Activated naive CD4-positive, alpha-beta T cell treated with anti-CD3 and anti-CD28 coated beads, Interleukin-2, amount 50 U/mL, for 72 hours (primary cell): ENCODE measurements at places on chromosomes 13 and 19.

GRCh38 chr13:106911020-106911419, 343.1 kb upstream of the ARGLU1 start:
- no peak for DNase-seq

DNA sequence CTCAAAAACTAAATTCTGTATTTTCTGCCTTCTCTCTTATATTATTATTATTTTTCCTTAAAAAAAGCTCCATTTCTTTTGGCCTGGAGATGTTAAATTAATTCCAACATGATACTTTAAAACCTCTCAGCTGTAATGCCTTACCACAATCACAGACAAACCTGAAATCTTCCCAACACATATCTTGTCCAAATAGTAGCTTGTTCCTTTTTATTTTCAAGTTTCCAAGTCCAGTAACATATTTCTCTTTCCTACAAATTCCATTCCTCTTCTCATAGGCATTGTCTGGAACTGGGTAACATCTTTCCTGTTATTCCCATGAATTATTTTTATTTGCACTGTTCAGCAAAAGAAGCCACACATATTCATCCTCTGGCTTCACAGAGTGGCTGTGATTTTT, 137.0 kb downstream of the SLITRK6 start:
- DNase-seq: no peak

DNA sequence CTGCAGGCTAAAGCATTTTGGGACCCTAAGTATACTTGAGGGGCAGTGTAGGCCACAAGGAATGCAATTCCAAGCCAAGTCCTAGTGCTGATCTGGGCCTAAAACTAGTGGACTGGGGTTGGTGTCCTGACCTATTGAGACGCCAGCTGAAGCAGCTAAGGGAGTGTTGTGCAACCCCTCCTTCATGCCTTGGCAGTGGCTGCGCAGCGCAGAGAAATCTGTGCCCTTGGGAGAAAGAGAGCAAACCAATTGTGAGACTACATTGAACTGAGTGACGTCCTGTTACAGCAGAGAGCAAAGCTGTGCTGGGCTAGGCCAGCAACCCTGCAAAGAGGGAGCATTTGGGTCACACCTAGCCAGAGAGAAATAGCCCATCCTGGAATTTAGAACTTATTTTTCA, 2715.0 kb upstream of the PCDH20 start:
- DNase-seq: no peak

DNA sequence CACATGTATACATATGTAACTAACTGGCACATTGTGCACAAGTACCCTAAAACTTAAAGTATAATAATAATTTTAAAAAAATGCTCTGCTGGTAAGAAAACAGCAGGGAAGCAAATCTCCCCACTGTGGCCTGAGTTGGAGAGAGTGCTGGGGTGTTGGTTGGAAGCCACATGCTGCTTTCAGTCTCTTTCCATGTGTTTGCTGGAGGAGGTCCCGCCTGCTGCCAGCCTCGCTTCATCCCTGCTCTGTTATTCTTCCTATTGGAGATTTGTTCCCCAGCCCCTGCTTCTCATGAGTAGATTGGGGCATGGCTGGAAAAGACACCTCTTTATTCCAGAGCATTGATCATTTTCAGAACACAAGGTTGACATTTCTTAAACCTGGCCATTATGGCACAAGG, 230.5 kb downstream of the FGF9 start:
- no peak for DNase-seq

DNA sequence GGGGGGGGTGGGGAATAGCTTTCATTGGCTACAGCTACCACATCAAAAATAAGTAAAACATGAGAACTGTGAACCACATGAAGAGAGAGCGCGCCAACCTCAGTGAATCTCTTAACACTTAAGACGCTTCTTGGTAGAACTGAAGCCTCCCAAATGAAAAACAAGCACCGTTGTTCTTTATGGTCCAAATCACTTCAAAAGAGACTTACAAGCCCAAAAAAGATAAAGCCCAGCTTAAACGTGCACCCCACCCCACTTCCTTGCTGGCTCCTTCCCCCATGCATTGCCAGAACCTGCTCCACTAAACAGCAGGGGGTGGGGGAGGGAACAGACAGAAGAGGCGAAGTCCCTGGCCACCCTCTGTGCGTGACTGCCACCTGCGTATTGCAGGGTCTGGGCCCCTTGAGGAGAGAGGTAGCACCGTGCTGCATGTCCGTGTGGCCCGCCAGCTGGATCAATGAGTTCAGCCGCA, 479.1 kb downstream of the FOXO1 start:
- DNase-seq: peak; percentile 53

GRCh38 chr13:29918845-29919244, 68.4 kb upstream of the UBL3 start:
- DNase-seq: no peak

DNA sequence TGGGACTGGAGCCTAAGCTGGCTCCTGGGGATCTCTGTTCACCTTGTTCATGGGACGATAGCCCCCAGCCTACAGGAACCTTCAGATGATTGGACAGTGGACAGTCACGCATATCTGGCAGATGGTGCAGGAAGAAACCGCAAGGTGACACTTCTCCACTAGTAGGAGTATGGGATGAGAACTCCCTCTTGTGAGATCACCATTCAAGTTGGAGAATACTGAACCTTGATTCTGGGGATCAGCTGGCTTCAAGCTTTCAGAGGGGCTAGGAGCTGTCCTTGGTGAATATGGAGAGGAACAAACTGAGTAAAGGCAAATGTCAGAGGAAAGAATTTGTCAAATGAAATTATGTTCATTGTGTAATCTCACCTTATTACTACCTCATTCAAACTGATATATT, 204.5 kb downstream of the PDS5B start:
- DNase-seq: no peak

DNA sequence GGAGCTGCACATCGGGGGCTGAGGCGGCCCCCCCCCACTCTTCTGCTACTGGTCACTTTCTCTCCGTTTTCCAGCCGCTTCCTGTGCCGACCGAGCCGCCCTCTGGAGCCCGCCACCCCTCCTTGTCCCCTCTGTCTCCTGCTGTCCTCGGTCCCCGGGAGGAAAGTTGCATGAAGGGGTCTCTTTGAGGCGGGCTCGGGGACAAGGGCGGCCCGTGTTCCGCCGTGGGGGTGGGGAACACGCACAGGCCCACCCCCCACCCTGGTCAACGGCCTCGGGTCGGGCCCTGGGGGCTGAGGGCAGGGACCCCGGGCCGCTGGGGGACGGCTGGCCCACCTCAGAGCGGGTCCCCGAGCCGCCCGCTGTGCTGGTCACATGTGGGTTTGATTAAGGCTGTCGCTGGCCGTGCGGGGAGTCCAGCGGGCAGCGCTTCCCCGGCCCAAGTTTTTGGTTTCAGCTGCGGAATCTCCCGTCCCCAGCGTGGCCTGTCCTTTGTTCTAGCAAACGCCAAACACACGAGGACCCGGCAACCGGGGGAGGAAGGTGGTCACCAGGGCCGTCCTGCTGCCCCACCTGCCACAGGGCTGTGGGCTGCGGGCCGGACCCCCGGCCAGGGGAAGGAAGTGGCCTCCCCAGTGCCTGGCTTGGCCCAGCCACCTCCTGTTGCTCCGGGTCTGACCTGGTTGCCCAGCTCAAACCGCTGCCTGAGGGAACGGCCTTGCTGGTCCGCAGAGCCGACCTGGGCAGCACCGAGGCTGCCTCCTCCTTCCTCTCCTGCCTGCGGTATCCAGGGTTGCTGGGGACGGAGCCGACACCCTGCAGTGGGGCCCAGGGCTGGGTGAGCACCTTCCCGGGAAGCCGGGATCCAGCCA, 1.9 kb downstream of the EFNA2 start:
- DNase-seq: no peak

- no peak for DNase-seq
Measured at GRCh38 chr19:33297401-33298145, 4.8 kb downstream of the CEBPA start.

DNA sequence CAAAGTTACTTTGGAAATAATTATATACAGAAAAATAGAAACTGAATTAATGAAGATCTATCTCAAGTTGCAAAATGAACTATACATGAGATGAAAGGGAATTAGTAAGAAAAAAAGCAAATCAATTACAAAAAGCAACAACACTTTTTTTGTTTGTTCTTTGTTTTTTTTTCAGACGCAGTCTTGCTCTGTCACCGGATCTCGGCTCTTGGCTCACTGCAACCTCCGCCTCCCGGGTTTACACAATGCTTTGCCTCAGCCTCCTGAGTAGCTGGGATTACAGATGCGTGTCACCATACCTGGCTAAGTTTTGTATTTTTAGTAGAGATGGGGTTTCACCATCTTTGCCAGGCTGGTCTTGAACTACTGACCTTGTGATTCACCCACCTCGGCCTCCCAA, 2.2 kb downstream of the ZNF415 start:
- no peak for DNase-seq
